Natural killer cell treated with Interleukin-12 subunit alpha and Interleukin-12 subunit beta and Interleukin-15 and Interleukin-18, amount 100 ng/mL, for 72 hours (primary cell): ENCODE measurements at places on chromosomes 13 and 19. TPM values are rescaled to one million over a fixed set of nuclear protein-coding genes. Genes with fewer than 3 reads are reported as not detected.

DNA sequence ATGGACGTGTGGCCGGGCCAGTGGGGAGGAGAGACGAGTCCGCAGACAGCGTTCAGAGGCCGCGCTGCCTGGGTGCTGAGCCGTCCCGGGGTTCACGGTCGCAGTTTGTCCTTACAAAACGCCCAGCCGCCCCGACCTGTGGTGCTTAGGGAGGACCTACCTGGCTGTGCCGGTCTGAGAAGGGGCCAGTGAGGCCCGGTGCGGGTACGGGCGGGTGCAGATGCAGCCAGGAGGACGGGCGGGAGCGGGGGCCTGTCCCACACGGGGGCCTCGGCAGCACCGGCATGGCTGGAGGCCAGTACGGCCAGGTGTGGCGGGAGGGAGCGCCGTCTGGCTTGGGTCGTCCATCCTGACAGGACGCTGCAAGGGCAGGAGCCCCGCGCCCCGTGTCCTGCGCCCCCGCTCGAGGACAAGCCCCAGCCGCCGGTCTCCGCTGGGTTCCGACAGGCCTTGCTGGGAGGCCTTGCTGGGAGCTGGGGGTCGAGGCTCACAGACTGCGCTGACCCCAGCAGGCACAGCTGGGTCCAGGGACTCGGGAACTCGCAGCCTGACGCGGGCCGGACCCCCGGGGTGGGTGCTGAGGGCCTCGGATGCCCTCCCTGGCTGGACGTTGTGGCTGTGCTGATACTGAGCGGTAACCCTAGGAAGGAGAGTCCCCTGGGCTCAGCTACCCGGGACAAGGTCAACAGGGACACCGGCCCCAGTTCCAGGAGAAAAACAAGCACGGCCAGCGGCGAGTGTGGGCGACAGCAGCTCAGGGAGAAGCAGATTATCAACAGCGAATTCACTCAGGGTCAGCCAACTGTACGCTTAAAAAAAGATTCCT is 5.3 kb upstream of the PROZ start:
- DNase-seq, result no peak

GRCh38 chr19:2237051-2237868 is 636 bp downstream of the SF3A2 start:
- DNase-seq, result no peak

- no peak for DNase-seq
These were observed 673.4 kb upstream of the ARGLU1 start for GRCh38 chr13:107241381-107241780.

GRCh38 chr13:49062297-49062896 is 86.7 kb downstream of the FNDC3A start:
- no peak for DNase-seq

DNA sequence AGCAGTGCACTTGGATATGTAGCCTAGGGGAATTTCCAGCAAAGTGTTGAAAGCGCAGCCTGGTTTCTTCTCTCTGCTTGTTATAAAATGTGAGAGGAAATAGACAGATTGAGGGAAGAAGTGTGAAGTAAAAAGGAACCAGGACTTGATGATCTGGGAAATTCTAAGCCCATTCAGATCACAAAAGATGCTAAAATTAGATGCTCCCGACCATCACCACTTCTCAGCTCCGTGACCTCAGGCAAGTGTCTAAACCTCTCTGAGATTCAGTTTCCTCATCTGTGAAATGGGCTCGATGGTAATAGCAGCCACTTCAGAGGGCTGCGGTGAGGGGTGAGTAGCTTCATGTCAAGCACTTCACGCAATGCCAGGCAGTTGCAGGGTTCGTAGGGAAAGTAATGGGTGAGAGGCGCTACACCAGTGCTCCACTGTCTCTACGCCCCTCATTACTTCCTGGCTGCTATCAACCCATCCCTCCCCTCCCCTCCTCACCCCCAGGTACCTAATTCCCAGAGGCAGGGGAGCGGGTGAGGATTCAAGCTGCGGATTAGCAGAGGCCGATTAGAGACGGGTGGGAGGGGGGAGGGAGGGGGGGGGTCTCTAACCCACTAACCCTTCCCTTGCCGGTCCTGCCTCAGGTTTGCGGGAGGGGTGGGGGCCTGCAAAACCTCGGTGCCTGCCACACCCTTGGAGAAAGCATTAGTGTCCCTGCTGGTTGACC is 9.0 kb upstream of the NFIC start:
- peak; percentile 84 for DNase-seq

- no peak for DNase-seq
These were observed 32.3 kb downstream of the ITM2B start for GRCh38 chr13:48265217-48265815.

- no peak for DNase-seq
These were observed 2.3 kb downstream of the ERF start for GRCh38 chr19:42252365-42253244.

GRCh38 chr19:18789883-18790565 is 1.1 kb downstream of the COMP start:
- DNase-seq, result no peak

DNA sequence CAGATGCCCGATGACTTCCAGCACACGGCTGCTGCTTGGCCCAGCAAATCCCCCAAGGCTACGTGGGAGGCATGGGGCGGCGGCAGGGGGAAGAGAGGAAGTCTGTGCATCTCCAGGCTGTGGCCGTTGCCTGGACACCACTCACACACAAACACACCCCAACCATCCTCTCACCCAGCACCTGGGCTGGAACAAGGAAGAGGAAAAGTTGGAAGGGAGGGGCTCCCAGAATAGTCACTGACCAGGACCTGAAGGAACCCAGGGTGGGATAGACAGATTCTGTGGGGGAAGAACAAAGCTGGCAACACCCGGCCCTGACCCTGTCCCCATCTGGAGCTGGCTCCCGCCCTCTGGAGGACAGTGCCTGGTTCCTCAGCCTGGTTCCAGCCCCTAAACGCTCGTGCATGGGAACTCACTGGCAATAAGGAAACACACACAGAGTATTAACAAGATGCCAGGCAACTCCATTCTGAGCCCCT is 11.2 kb downstream of the PPP6R1 start:
- DNase-seq, result no peak

- DNase-seq, result no peak
These were observed 133.8 kb downstream of the PDS5B start for GRCh38 chr13:32720026-32720425.

- DNase-seq, result no peak
These were observed 123.3 kb upstream of the TMTC4 start for GRCh38 chr13:100797921-100798320.

GRCh38 chr13:51444922-51445321 is 7.9 kb downstream of the INTS6 start:
- no peak for DNase-seq

DNA sequence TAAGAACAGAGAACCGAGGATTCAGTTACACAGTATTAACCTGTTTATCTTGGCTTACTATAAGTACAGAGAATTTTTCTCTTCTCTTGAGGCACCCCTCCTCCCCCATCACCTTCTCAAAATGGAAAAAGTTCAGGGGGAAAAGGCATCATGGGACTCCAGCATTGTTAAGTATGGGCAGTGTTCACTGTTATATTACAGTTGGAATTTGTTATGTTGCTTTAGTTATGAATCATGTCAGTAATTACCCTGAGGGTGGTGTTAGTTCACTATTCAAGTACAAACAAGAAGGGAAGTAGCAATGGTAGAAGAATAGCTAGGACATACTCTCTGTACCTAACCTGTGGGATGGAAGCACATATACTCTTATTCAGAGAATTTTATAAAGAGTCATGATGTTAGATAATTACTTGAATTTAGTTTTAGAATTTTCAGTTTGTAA is 12.0 kb downstream of the LPAR6 start:
- no peak for DNase-seq

- DNase-seq, result no peak
These were observed 54.9 kb downstream of the AP1M1 start for GRCh38 chr19:16252459-16253205.

DNA sequence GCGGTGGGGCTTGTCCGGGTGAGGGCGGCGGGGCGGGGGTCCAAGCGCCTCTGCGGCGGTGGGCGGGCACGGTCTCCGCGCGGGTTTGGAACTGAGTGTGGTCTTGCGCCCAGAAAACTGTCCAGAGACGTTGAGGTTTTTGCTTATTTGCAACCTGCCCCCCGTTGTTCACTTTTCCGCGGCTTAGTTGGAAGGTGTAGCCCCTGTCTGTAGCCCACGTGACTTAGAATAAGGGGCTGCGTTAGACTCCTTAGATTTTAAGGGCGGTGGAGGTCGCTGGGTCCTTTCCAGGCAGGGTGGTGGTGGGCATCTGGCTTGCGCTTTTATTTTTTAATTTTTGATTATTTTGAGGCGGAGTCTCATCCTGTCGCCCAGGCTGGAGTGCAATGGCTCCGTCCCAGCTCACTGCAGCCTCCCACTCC is 748 bp downstream of the RPS15 start:
- DNase-seq, result no peak

DNA sequence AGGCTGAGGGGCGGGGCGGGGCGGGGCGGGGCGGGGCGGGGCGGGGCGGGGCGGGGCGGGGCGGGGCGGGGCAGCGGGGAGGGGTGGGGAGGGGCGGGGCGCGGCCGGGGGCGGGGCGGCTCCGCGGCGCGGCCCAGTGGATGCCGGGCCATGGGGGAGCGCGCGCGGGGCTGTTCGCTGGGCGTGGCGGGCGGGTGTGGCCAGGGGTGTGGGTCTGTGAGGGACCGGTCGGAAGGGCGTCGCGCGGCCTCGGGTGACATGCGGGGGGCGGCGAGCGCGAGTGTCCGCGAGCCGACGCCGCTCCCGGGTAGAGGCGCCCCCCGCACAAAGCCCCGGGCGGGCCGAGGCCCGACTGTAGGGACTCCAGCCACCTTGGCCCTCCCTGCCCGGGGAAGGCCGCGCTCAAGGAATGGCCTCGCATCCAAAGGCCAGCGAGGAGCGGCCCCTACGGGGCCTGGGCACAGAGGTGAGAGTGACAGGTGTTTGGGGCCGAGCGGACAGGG is at the start of gene ZFP28:
ZFP28 (plus strand) TSS at position 188 of the 503 bp plus-strand sequence; CDS start at position 259, 71 bp downstream.
- DNase-seq, result no peak

DNA sequence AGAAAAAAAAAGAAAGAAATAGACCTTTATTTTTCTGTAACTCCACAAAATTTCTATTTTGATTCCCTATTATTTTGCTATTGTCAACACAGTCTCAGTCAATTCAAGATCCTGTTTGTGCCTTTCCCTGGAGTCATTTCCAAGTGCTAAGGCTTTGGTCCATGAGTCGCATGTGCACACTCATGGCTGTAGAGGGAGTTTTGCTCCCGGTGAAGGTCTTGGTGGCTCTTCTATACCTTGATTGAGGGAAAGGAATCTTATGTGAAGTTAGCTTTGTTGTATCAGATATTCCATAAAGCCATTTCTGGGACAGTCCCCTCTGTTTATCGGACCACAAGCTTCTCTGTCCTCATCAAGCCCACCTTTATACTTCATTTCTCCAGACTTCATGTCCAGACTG is 58.7 kb upstream of the ALOX5AP start:
- no peak for DNase-seq

GAPDHS gene
- not detected for total RNA-seq

FUZ gene
- total RNA-seq, result 18.0 TPM

CLDND2 gene
- total RNA-seq, result 49.6 TPM

KIR3DL1 gene
- 31.2 TPM for total RNA-seq

ADPRHL1 gene
- total RNA-seq, result 1.9 TPM
